ENCODE measurements at places on chromosomes 16 and 17.

GRCh38 chr16:4309833-4310266 is 6.0 kb upstream of the GLIS2 start:
- DNase-seq, result peak; percentile 61

DNA sequence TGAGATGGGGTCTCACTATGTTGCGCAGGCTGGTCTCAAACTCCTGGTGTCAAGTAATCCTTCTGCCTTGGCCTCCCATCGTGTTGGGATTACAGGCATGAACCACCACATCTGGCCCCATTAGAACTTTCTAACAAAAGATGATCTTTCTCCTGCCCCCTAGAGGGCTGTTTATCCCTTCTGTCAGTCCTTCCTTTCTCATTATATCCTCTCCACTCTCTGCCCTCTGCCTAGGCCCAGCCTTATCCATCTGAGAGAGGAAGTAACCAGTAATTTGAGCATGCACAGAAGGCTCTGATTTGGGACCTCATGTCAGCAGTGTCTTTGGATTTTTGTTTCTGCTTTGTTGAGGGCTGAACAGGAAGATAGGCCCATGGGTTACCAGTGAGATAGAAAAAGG is 4.4 kb upstream of the DHX40 start:
- DNase-seq, result no peak

GRCh38 chr16:56781528-56781961 is 51.6 kb downstream of the NUP93 start:
- DNase-seq, result no peak

- no peak for DNase-seq
These were observed 1.1 kb upstream of the ADGRG1 start for GRCh38 chr16:57627184-57627871.

DNA sequence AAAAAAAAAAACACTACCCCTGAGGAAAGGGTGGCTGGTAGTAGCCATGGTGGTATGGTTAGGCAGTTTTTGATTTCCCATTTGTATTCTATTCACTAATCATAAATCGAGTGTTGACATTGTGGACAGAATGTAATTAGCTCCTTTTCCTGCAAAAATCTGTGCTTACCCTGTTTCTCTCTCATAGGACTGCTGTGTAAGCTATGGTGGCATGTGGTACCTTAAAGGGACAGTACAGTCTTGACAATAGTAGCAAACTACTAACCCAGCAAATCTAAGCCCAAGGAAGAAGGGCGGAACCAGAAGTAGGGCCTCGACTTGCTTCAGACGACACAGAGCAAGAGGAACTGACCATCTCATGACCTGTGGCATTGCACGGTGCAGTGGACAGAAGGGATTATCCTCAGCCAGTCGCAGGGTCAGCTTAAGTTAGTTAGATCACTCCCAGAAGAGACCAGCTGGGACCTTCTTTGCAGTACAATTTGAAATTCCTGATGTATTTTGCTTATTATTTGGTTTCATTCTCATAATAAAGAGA is 36.3 kb downstream of the POLR3E start:
- DNase-seq, result no peak

GRCh38 chr16:75792771-75793492 is 66.6 kb upstream of the CPHXL start:
- no peak for DNase-seq

GRCh38 chr17:78419970-78420815 is 41.7 kb downstream of the PGS1 start:
- DNase-seq, result no peak

- no peak for DNase-seq
These were observed 14.7 kb upstream of the SKAP1 start for GRCh38 chr17:48444516-48445247.

- DNase-seq, result no peak
These were observed 96.6 kb upstream of the CACNG5 start for GRCh38 chr17:66738301-66738700.

- DNase-seq, result peak; percentile 78
These were observed at the start of gene BCKDK for GRCh38 chr16:31108035-31108793. Gene BCKDK (plus strand): TSS chr16:31108386. CDS start chr16:31109224, 838 bp downstream.

GRCh38 chr17:64045176-64045575 is 24.7 kb upstream of the ICAM2 start:
- no peak for DNase-seq

DNA sequence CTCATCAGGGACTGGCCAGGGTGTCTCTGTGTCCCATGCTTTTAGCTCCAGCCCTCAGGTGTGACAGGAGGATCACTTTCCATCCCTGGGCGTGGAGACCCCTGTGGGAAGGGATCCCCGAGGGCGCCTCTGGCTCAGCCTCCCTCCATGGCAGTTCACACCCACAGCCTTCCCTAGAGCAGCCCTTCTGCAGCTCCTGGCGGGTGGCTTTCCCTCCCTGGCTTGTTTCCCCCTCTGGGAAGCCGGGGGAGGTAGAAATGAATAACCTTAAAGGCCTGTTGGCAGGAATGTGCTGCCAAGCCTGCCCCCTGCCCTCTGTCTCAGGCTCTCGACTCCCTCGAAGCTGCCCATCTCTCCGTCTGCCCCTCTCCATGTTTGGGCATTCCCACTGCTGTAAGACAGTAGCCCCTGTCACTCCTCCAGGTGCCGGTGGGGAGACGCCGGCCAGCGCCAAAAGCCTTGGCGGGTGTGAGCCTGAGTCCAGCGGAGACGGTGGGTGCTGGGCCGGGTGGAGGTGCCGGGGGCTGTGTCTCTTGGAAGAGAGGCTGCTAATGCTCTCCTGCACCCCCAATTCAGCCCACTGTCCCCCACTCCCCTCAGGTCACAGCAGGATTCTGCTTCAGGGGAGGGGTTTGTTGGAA is 2.1 kb upstream of the ATP2A1 start:
- no peak for DNase-seq

DNA sequence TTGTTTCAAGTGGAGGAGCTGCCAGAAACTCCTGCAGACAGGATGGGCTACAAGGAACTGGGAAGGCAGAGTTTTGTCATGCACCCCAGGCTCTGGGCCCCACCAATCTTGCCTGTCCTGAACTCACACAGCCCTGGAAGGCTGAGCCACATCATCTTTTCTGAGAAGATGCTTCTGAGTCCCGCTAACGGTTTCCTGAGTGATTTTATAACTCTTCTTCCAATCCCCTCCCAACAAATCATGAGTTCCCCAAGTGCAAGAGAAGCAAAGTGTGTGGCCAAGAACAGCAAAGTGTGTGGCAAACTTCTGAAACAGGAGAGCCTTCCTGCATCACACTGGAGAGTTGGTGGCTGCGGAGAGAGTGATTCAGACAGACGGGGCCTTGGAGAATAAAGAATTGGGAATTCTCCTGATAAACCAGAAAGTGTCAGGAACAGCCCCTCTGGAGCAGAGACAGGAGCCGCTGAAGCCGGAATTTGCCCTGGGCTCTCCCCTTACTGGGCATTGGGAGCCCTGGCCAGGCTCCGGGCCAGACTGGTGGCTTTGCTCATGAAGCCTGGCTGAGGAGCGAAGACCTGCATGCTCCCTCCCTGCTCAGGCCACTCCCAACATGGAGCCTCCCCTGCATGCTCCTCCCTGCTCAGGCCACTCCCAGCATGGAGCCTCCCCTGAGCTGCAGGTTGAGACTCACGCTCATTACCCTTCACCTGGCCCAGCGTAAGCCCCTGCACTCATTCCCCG is 47.2 kb downstream of the PITPNM3 start:
- DNase-seq, result no peak

DNA sequence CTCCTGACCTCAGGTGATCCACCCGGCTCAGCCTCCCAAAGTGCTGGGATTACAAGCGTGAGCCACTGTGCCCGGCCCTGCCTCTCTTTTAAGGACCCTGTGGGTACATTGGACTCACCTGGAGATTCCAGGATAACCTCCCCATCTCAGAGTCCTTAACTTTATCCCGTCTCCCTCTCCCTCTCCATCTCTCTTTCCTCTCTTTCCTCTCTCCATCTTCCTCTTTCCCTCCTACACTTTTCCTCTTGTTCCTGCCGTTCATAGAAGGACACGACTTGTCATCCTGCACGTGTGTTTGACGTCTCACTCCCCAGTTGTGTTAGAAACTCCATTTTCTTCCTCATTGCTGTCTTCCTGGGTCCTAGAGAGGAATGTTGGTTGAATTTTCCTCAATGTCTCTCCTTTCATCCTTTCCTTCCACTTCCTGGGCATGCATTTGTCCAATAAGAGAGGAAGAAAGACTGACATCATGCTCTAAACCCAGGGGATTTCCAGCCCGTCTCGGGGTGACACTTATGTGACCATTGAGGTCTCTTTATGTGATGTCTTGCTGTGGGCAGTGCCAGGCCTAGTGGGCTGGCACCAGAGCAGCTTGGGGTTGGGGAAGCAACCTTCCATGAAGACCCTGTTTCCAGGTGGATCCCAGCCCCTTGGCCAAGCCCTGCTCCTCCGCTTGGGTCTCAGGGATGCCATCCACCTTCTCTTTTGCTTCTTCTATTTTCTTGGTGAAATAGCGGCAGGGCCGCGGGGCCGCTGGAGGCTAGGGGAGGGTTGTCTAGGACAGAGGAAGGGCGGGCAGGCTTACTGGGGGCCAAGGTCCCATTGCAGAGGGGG is 39.8 kb upstream of the IRF8 start:
- DNase-seq, result no peak

- no peak for DNase-seq
These were observed 34.8 kb downstream of the PITPNM3 start for GRCh38 chr17:6521586-6521985.

DNA sequence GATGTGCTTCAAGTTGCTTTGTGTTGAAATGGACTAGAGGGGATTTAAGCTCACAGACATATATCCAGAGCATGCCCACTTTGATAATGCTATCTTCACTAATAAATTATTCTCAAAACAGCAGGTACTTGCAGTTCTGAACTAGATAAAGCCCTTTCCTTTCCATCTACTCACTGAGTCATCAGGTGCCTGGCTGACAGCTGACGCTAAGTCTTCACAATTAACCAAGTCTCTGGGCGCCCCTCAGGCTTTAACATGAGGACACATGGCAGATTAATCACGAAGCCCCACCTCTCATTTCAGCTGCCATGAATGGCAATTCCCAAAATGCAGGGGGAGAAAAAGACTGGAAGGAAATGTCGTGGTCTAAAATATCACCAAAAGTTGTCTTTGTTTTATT is 29.5 kb upstream of the CRISPLD2 start:
- DNase-seq, result no peak

DNA sequence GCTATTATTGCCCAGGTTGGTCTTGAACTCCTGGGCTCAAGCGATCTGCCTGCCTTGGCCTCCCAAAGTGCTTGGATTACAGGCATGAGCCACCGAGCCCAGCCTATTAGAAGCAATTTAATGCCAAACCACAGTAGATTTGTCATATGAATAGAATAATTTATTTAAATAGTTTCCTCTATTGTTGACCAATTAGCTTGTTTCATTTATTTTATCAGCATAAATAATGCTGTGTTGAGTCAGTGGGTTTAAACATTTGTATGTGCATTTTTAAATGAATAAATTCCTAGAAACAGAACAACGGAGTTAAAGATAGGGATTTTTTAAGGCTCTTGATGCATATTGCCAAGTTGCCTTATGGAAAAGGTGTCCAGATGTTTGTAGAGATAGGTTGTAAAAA is 26.7 kb downstream of the FTO start:
- DNase-seq, result no peak

- DNase-seq, result peak; percentile 86
These were observed at the start of gene NT5M for GRCh38 chr17:17303010-17303846. Gene NT5M (plus strand): TSS chr17:17303373. CDS start chr17:17303551, 178 bp downstream.

GRCh38 chr17:45189009-45189408 is 27.3 kb downstream of the HEXIM2 start:
- no peak for DNase-seq

DNA sequence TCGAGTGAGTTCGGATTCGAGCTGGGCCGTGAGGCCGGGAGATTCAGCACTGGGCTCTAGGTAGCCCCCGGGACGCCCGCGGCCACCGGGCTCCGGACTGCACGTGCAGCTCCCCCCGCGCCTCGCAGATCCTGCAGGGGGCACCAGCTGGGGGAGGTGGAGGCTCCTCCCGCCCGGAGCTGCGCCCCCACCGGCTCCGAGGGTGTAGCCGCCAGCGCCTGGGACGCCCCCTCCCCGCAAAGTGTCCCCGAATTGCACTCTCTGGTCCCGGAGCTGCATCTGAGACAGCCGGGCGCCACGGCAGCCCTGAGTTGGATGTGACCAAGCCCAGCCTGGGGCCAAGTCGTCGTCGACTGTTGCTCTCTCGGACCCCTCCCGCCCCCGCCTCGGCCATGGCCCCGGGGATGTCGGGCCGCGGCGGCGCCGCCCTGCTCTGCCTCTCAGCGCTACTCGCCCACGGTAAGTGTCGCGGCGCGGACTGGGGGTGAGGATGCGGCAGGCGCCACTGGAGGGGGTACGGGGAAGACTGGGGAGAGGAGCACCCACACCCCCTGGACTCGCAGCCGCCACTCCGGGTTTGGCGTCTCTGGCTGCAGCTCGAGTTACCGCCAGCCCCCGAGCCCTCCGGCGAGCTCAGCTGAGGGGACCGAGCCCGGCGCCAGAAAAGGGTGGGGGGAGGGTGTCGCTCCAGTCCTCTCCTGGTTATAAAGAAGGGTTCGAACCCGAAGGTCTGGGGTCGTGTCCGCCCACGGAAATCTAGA is 1.5 kb downstream of the TMEM132E start:
- no peak for DNase-seq

- DNase-seq, result no peak
These were observed 157.0 kb downstream of the CCDC182 start for GRCh38 chr17:57588086-57588485.

DNA sequence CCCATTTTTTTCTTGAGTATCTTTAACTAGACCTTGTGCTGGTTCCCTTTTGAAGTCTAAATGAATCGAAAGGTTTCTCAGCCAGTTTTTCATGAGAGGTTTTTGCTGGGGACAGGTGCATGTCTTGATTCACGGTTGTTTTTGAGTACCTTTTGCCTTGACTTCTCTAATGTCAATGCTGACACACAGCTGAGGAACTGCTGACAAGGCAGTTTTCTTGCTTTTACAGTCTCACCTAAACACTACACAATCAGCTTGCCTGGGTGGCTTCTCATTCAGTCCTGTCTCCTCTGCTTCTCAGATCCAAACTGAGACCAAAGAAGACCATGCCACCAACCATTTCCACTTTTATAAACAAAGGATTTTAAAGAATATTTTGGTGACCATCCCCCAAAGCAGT is 7.1 kb downstream of the OR3A3 start:
- no peak for DNase-seq

GRCh38 chr16:24116046-24116776 is 139.9 kb upstream of the CACNG3 start:
- no peak for DNase-seq

DNA sequence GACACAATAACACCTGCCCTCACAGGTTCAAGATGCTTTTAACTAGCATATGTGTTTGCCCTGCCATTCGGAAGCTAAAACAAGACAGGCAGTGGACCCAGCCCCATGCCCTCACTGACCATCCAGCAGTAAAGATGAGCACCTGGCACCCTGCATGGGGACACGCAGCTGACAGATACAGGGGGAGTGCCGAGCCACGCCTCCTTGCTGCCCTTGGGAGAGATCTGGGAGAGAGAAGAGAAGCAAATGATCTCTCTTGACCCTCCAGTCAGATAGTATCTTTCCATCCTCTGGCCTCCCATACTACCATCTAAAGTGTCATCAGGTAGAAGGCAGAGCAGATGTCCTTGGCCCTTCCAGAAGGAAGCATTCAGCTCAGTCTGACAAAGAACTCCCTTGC is 40.6 kb upstream of the MYOCD start:
- no peak for DNase-seq

DNA sequence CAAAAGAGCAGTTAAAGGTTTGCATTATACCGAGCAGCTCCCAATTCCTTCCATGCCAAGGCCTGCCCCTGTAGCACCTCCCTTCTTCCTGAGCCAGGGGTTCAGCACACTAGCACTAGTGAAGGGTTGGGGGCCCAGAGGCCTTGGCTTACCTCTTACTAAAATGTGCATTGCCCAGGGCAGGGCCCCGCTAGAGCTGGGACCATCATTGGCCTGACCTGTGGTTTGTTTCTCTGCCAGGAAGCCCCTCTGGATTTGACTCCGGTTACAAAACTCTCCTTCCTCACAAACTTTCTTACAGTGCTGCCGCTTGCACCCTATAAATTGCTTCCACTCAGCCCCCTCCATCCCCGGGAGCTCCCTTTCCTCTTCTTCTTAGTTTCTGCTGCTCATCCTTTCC is 33.8 kb downstream of the MPRIP start:
- no peak for DNase-seq
